ENCODE measurements at places on chromosomes 3 and 15.

GRCh38 chr15:26352909-26353308 lies 420.0 kb downstream of the GABRB3 start:
- DNase-seq = peak; percentile 1

- DNase-seq = no peak
Observed at GRCh38 chr3:71163198-71163918, 420.2 kb downstream of the FOXP1 start.

DNA sequence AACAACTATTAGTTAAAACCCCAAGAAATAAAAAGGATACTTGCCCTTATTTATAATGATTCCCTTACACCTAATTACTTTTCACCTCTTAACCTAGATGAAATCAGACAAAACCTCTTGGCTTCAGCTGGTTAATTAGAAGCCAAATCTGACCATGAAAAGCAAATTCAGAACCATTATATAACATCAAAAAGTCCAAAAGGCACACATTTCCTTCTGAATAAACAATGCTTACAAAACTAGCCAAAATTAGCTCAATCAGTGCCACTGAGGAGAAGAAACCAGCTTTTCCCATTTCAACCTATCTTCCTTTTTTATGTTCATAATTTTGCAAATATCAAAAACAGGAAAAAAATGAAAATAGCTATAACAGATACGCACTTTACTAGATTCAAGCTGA lies 3.2 kb downstream of the EHHADH start:
- no peak for DNase-seq

DNA sequence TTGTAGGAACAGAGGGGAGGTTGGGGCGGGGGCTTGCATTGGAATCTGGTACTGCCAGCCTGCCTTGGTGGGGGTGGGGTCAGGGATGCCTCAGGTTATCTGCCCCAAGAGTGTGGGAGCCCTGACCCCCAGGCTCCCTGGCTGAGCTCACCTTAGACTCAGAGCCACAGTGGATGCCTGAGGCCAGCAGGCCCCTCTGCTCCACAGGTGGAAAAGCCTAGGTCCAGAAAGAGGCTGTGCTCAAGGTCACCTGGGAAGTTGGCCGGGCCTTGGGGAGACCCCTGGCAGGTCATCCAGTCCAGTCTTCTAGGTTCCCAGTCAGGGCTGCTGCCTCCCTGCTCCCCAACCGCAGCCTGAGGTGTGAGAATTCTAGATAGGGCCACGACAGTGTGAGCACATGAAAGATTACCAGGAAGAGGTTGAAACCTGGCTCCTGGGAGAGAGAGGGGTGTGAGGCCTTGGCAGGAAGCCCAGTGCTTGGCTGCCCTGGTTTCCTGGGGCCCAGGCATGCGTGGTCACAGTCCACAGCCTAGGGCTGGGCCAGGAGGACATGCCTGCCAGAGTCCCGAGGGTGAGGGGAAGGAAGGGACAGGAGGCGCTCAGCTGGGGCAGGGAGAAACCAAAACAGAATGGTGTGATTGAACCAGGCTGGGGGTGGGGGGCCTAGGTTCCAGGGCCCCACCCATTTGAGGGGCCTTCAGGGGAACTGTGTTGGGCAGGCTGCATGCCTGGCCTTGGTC lies 4.9 kb downstream of the HDAC11 start:
- DNase-seq = peak; percentile 36

DNA sequence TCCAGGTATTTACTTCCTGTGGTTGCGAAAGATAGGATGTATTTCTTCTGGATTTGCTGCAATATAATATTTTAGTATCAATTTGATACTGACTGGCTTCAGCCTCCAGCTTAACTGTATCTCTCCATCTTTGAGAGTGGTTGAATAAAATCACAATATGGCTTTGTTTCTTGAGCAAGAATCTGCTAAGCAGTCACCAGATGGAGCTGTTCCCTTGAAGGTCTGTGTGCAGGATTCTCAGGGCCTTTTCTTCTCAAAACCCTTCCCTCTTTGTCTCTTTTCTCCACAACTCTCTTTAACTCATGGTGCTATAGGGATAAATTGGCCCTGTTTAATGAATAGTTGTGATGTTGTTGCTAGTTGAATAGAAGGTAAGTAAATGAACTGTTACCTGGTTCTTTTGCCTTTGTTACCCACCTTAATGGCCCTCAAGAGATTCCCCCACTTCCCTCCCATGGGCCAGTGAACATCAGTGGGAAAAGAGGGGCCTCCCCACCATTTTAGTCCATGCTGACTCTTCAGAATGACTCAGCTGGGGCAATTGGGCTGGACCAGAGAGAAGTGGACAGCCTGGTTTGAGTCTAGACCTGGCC lies 34.8 kb upstream of the RAB6B start:
- DNase-seq = peak; percentile 69

GRCh38 chr15:45744236-45744589 lies 109.4 kb downstream of the SQOR start:
- no peak for DNase-seq

DNA sequence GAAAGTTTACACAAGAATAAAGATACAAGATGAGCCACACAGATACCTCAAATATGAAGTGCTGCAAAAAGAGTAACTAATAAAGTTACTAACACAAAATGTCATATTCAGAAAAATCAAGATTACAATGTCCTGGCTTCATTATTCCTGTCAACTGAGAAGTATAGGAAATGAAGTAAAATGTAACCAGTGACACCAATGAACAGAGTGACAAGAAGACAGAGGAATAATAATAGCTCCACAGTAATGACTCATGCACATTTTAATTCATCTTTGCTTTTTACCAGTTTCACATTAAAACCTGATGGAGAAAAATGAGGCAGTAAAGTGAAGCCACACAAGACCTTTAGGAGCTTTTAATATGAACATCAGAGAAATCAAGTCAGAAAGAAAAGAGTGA lies 214.1 kb downstream of the ZBBX start:
- no peak for DNase-seq

- DNase-seq = no peak
Observed at GRCh38 chr3:74268753-74269152, 345.7 kb downstream of the CNTN3 start.

GRCh38 chr15:55915221-55915620 lies 78.2 kb downstream of the NEDD4 start:
- DNase-seq = no peak

GRCh38 chr3:130795396-130795795 lies 48.8 kb upstream of the PIK3R4 start:
- DNase-seq = peak; percentile 22

- no peak for DNase-seq
Observed at GRCh38 chr15:68389936-68390817, 41.8 kb downstream of the ITGA11 start.

DNA sequence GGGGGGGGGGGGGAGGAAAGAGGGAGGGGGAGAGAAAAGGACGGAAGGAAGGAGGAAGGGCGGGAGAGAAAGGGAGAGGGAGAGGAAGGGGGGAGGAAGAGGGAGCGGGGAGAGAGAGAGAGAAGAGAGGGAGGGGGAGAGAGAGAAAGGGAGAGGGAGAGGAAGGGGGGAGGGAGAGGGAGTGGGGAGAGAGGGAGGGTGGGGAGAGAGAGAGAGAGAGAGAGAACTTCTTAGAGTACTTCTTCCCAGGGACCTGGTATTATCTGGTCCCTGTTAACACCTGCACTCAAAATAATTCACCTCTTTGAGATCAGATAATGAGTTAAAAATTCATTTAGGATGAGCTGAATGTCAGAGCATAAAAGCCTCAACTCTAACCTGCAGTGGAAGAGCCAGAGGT lies 1.1 kb downstream of the SEC13 start:
- no peak for DNase-seq

GRCh38 chr3:36756269-36756668 lies 8.1 kb downstream of the DCLK3 start:
- DNase-seq = no peak

GRCh38 chr3:102000620-102001209 lies 151.4 kb downstream of the NFKBIZ start:
- DNase-seq = no peak

DNA sequence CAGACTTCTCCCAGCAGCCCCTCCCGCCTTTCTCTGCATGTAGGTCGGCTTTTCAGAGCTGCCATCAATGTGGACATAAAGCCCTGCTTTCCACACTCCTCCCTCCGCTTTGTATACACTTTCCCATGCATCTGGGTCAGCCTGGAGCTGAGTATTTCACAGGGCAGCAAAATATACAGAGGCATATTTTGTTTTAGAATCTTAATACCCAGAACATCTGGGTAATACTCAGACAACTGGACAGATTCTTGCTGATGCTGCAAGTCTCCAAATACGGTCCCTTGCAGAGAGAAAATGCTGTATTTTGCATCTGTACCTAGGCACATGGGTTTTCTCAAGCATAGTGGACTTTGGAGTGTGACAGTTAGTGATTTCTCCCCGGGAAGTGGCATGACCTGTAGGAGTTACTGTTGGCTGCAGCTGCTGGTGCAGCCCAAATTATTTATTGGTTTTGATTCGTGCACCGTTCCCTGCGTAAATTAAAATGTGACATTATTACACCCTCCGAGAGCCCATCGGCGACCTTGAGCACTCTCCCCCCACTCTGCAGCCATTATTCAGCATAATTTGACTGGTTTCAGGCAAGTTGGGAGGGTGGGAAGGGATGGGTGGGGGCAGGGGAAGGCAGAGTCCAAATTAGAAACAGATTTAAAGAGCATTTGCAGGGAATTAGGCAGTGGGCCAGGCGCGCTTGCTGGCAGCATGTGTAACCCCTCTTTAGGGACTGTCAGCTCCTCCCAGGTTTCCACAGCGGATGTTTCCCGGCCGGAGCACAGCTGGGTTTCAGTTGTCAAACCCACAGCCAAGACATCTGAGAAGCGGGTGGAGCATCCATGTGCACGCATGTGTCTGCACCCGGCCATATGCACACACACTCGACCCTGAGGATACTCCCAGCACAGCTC lies 100.8 kb downstream of the CPN2 start:
- DNase-seq = peak; percentile 71

GRCh38 chr15:25248583-25249235 lies 190.1 kb downstream of the UBE3A start:
- no peak for DNase-seq

DNA sequence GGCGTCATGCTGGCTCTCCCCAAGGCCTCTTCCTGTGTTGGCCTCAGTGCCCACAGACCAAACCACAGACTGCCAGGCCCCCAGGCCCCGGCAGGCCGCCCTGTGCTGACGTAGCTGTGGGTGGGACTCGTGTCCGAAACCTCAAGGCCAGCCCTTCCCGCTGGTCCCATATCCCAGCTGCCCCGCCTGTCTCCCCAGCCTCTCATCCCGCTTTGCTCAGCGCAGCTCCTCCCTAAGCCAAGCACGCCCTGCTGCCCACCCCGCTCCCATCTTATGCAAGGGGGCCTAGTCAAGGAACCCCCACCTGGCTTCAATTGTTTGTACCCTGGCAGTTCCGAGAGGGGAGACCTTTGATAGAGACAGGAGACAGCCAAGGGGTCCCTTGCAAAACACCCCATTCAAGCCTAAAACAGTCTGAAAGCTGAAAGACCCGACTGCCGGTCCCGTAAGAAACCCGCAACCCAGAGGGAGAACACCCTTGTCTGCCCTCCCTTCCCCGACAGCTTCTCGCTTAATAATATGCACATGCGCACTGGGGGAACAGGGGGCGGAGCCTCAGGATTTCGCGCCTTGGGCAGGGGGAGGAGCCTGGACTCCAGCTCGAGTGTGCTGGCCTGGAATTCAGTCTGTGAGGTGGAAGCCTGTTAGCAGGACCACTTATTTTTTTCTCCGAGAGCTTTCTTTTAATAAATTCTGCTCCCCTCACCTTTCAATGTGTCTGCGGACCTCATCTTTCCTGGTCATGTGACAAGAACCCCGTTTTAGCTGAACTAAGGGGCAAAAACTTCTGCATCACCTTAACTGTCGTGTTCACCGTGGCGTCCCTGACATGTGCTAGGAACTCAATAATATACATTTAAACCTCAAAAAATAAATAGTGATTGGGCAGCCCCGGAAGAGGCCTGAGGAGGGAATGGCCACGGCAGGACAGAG lies 17.2 kb downstream of the TNFAIP8L3 start:
- DNase-seq = no peak

GRCh38 chr3:182121401-182121800 lies 409.7 kb downstream of the SOX2 start:
- DNase-seq = no peak

GRCh38 chr3:148372206-148372875 lies 325.4 kb upstream of the AGTR1 start:
- DNase-seq = no peak

- no peak for DNase-seq
Observed at GRCh38 chr15:49382394-49382793, 40.6 kb upstream of the FGF7 start.

GRCh38 chr3:150751781-150752263 lies 11.1 kb downstream of the SIAH2 start:
- DNase-seq = no peak

GRCh38 chr3:46132565-46132964 lies 75.5 kb downstream of the CCR1 start:
- DNase-seq = no peak

DNA sequence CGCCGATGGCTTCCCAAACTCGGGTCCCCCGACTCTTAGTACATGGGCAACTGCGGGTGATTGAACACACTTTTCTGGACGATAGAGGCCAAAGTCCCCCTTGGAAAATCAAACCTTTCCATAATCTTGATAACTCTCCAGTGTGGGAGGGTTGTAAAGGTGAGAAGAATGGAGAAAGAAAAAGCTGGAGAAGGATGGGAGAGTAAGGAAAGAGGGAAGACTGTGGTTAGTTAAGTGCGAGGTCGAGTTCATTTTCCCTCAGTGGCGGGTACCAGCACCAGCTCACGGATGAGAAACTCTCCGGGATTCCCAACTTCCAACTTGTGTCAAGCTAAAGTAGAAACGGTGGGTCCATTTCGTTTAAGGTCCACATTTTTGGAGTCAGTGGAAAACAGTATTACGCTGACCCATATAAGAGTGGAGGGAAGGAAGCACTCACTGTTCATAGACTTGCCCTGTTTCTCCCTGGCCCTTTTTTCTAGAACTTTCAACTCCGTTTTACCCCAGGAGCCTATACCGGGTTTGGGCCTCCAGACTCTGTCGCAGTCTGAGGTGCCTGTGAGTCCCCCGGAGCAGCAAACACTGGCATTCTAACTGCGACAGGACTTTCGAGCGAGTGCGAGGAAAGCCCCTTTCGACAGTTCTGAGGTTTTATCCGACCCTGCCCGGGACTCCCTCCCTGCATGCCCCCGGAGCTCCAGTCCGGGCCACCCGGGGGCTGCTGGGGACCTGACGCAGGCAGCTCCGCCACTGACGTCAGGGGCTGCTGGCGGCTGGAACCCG lies 14.8 kb downstream of the ZIC1 start:
- DNase-seq = no peak

GRCh38 chr15:68209735-68210408 lies 4.7 kb upstream of the CALML4 start:
- no peak for DNase-seq

DNA sequence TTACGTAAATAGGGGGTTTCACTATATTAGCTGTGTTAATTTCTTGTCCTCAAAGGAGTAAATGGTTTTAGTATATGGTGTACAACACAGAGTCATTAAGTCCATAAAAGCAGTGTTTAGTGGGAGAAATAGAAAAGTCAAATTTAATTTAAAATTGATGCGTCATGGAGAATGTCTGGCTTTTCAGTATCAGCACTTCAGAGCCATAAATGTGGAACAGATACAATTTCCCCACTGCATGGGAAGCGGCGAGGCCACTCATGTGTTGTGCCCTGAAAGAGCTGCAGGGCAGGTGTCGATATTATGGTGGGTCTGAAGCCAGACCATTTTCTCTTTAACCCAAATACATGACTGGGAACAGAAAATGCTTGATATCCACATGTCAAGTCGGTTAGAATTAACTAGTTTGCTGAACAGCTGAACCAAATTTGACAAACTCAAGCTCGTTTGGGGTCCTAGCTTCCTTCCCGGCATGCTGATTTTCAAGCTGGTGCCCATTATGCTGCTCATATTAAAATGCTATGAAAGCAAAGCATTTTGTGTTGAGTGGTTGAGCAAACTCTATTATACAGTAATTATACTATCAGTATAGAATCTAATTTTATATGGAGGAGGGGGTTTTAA lies 364.6 kb upstream of the TBL1XR1 start:
- no peak for DNase-seq

GRCh38 chr15:89442671-89443307 lies 53.6 kb downstream of the RHCG start:
- DNase-seq = peak; percentile 77

Data from COR-L47 (cell line).